Calu3 (cell line): ENCODE measurements at places on chromosomes 3 and 15. TPM values are rescaled to one million over a fixed set of nuclear protein-coding genes. Genes with fewer than 3 reads are reported as not detected.

The TIMP4 gene
- 0.22 and 0.28 TPM in 2 replicates for total RNA-seq

DNA sequence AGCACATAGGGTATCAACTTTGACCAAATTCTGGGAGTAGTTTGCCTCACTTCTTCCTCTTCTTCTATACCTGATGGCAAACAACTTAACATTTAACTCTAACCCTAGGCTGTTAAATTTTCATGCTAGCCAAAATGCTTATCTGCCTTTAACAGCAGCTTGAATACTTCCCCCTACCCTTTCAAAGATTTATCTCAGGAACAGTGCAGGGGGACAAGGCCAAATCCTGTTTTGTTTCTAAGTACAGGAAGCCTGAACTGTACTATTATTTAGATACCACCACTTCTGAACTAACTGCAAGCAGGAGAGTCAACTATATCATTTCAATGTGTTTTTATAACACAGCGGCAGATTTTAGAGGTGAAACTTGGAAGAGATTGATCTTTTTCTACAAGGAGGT lies 104.0 kb upstream of the CNTN6 start:
- no peak for DNase-seq

DNA sequence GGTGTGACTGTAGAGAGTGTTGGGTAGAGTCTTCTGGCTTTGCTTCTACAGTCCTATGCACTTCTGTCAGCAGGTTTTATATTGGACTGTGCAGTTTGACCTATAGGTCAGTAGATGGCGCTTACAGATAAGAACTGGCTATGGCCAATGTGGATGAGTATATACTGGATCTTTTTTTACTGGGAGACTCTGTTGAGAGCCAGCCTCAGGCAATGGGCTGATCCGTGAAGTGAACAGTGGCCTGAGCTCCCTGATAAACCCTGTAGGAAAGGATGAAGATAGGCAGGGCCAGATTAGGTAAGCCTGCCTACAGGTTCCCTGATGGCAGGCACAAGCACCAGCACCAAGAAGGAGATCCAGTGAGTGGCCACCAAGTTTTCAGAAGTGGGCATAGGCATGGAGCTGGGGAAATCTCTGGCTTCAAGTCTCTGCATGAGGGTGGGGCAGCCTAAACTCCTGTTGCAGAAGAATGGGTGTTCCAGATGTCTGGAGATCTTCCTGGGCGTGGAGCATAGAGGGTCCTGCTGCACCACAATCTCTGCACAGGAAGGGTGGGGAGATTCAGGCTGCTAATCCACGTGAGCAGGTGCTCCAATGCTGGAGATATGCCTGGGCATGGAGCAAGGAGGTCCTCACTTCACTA lies 326.0 kb upstream of the SGO1 start:
- DNase-seq = peak; percentile 12

DNA sequence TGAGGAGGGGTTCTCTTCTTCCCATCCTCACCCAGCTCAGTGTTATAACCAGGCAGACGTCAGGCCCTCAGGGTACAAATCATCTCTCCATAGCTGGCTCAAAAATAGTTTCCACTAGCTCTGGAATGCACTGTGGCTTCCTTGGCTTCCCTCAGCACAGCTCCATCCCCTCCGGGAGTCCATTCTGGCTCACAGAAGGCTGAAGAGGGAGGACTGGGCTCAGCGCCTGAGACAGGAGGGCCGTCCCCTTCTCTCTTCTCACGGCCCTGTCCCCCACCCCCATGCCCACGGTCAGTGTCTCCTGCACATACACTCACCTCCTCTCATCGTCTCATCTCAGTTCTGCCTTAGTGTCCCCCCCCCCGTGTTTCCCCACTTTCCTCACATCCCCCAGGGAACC lies 50.1 kb downstream of the UMPS start:
- DNase-seq = no peak

DNA sequence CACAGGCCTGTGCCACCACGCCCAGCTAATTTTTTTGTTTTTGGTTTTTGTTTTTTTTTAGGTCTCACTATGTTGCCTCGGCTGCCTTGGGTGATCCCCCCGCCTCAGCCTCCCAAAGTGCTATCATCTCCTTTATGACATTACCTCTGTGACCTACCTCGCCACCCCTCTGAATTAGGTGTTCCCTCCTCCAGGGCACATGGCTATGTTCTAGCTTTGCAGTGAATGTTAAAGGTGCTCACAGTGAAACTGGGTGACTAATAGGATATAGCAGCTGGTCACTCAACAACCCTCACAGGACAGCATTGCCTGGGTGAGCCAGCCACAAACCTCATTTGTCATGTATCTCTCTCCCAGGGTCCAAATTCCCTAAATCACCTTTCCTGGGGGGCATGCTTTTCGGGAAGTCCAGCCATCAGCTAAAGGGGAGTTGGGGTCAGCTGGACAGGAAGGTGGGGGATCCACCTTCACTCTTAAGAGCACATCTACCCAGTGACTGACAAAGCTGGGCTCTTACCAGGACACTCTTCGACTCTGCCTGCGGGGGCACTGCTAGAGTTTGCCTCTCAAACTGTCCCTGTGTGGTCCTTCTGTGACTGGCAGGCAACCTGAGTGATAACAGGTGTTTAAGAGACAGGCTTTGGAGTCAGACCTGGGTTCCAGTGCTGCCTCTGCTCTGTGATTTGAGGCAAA lies 1.6 kb upstream of the TTLL3 start:
- DNase-seq = peak; percentile 55

DNA sequence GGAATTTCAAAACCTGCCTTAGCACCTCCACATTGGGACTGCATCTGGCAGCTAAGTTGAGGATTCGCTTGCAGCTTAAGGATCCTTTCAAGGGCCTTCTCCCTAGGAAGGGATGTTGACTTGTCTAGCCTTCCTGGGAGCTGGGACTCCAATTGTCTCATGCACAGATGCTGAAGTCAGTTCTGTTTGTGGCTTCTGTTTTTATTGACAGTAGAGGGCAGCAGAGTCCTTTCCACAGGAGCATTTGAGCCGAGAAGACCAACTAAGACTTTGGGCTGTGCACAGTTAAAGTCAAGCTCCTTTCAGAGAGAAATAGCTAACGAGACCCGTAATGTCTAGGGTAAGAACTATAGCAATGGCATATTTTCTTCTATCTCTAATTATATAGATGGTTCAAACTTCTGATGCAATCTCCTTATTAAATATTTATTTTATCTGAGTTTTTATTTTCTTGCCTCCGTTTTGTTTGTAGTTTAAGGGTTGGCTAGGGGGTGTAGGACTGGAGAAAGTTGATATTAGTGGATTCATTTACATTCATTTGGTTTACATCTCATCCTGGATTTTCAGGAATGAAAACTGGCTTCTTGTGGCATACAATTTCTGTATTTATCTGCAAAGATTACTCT lies 59.7 kb upstream of the KBTBD8 start:
- DNase-seq = peak; percentile 40

DNA sequence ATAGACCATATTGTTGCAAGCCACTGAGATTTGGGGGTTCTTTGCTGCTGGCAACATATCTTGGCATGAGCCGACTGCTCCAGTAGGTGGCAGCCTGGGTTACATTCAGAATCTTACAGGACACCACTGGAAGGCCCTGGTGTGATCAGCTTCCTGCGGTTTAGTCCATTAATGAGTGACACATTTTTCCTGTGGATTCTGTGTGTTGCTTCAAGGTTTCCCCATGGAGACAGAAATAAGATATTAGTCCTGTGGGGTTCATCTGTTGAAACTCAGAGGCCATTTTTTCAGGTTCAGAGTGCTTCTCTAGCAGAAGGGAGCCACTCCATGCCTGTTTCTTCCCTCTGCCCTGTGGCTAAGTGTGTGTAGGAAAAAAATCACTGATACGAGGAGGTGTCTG lies 116.2 kb downstream of the MFSD1 start:
- DNase-seq = peak; percentile 89

DNA sequence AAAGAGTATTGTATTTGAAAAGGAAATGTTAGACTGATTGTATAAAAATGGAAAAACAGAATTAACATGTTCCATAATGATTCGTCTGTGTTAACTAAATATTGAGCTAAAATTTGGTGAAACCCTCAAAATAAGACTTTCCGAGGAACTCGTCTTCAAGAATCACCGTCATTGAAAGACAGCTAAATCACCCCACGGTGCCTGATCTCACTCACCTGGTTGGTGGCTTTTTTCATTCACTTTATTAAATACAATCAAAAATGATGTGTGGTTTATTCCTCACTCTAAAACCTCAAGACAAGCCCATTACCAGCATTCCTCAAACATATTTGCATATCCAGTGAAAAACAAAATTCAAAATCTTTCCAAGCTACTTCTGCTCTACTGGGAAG lies 153.9 kb downstream of the FOXP1 start:
- DNase-seq = no peak

DNA sequence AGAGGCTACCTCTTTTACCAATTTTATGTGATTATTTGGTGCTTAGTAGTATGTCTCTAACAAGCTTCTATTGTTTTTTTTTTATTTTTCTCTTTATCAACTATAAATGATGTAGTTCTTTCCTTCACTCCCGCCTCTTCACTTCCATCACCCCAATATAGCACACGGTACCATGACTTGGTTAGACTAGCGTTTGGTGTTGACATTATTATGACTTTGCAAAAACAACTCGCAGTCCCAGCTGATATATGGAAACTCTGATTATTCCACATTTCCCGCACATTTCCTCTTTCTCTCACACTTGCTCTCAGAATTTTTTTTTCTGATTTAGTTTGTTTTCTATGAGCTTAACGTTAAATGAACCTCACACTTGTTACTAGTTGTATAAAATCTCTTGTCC lies 162.2 kb downstream of the GREM1 start:
- no peak for DNase-seq

The GOLGA8K gene
- not detected in 2 replicates for total RNA-seq

The CRELD1 gene
- total RNA-seq = 23.2 and 25.4 TPM in 2 replicates

DNA sequence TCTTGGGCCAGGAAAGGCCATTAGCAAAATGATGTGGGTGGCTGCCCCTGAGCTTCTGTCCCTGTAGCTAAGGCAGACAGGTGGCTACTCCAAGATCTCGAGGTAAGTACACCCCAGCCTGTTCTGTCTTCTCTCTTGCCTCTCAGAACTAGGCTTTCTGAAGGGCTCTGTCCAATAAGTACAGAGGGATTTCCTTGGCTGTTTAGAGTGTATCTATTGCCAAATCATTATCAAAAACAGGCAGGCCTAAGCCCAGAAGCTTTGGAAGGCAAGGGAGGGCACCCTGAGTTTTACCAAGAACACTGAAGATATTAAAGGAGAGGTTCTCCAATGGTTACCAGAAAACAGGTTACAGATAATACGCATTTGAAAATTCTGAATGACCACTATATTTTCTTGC lies 156.6 kb downstream of the MYRIP start:
- DNase-seq = no peak

DNA sequence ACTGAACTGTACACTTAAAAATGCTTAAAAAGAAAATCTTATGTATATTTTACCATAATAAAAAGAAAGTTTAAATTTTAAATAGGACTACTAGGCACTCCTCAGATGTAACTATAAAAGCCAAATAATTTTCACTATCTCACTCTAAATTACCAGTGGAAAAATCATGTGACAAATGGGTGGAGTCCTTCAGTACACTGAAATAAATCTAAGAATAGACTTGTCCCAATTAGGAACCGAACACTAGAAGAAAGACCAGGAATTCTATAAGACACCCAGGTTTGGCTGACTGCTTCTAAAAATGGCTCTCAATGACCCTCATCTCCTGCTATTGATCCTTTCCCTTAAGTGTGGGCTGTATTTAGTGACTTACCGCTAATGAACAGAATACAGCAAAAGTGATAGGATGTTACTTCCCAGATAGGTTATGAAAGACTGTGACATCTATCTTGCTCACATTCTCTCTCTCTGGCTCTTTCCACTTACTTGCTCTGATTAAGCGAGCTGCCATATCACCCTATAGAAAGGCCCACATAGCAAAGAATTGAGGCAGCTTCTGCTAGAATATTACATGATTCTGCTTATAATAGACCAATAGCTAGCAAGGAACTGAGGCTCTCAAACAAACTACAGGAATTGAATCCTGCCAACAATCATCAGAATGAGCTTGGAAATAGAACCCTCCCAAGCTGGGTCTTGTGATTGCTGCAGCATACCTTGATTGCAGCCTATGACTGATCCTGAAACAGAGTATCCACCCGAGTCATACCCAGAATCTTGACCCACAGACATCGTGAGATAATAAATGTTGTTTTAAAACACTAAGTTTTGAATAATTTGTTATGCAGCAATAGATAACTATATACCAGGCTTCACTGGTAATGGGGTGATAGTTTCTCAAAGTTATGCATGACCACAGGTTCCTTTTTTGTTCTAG lies 16.9 kb downstream of the TTBK2 start:
- DNase-seq = no peak

The C3orf85 gene
- not detected in 2 replicates for total RNA-seq

The NDUFAF3 gene
- 124 and 133 TPM in 2 replicates for total RNA-seq

GRCh38 chr15:45378913-45379262 lies 544 bp upstream of the GATM start:
- no peak for DNase-seq

The TGM4 gene
- total RNA-seq = 0.14 and 0.39 TPM in 2 replicates

DNA sequence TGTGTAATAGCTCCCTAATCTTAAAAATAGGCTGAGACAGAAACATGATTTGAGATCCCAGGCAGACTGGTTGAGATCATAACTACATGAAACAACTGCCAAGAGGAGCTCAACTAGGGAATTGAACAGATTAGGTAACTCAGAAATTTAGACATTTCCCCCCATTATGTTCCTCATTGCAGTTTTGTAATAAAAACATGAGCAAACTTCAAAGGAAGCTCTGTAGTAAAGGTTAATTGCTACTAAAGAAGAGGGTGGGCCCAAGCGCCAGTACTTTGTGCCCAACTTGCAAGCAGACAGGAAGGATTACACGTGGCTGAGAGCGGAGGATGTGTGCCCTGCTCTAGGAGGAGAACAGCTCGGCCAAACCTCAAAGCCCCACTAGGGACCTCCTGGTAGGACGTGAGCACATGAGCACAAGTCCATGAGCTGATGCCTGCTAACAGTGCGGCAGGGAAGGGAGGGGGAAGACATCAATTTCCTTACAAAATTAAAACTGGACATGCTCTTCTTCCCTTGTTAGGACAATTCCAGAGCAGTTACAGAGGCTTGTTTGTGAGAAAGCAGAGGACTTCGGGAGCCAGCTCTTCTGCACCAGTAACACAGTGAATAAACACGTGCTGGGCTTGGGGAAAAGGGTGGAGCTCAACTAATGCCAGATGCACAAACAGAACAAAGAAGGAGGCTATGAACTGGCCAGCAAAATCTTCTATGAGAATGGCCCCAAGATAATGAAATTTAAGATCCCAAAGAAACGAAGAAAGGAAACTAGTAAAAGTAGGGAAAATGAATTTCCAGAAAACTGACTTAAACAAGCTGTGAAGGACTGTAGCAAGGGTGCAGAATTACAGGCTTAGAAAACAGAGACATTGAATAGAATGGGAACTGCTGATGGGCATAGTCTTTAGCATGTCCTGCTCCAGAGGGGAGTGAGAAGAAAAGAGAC lies 275.5 kb downstream of the MECOM start:
- peak; percentile 67 for DNase-seq

The INKA1 gene
- 0.35 TPM in 1 of 2 replicates, not detected in the other for total RNA-seq

The KCNH8 gene
- total RNA-seq = 1.2 and 1.3 TPM in 2 replicates

The P2RY1 gene
- 19.6 and 21.0 TPM in 2 replicates for total RNA-seq

The RBPMS2 gene
- total RNA-seq = 1.4 and 1.6 TPM in 2 replicates

DNA sequence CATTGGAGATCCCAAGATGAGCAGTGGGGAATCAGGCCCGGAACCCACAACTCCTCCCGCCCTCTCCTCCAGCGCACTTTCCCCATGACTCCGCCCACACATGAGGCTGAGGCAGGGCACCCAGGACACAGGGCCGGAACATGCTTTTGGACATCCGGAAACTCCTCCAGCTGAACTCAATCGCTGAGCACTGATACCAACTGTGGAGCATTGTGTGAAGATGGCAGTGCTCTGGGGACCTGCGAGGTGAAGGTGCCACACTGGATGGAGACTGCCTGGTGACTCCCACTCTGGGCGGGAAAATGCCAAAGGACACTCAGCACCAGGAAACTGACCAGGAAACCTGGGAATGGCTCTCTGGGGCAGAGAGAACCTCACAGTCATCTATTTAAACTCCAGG lies 189.1 kb downstream of the FAM43A start:
- no peak for DNase-seq

The WNT5A gene
- total RNA-seq = 0.14 and 0.69 TPM in 2 replicates
